ENCODE measurements at places on chromosomes 3 and 15.

DNA sequence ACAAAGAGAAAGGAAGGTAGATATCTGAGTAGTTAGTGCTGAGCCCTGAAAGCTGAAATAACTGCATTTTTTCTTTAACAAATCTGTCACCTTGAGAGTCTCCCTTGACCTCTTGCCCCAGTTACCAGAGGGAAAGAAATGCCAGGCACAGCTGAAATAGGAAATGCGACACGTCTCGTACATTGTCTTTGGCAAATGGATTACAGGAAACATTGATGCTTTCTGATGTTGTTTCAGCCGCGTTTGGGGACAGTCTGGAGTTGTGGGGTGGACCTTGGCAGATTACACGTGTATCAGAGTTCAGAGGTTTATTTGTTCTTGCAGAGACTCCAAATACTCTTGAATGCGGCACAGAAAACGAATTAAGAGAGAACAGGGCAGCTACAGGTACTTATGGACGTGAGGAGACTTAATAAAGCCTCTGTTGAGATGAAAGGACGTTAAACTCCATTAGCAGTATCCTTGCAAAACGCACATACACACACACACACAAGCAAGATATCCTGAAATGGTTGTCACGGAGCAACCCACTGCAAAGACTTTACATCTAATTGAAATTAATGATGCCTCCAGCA, 272.8 kb upstream of the RORA start:
- DNase-seq = no peak
- H3K36me3 ChIP-seq = no peaks in the 10 kb centered on the region
- no peak overlapping the region for H3K4me3 ChIP-seq

DNA sequence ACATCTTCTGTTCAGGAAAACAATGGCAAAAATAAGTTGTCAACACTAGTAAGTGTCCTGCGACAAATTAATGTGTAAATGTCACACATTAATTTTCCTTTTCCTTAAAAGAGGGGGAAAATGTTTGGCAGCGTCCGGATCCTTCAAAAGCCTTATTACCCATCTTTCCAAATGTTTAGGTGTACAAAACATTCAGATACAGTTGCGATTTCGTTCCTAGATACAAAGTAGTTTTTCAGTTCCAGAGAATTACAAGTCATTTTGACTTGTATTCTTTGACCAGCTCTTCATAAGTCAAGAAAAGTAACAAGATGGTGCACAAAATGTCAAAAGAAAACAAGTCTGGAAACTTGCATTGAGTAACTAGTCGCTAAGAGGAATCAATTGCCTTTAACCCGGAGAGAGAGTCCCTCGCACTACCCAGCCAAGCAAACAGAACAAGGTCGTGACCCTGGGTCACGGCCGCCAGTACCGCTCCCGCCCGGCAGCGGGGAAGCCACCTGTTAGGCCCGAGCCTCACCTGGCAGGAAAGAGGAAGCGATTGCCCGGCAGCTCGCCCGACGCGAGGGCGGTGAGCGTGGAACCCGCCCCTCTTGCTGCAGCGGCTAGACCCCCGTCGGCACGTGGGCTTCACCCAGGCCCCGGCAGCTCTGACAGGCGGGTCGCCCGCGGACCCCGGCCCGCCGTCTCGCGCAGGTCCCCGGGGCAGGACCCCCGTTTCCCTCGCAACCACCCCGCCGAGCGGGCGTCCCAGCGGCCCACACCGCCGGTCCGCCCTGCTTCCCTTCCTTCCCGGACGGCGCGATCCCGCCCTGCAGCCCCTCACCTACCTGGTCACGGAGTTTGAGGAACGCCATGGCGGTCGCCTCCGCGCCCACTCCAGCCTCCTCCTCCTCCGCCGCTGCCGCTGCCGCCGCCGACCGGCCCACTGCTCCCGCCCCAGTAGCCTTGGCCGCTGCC, 61.0 kb upstream of the ANKRD28 start:
- H3K27ac ChIP-seq = peak overlapping the region; percentile 86
- H3K36me3 ChIP-seq = peaks cover 9% of the 10 kb centered on the region
- H3K4me1 ChIP-seq = peaks cover 22% of the 10 kb centered on the region
- no peaks in the 10 kb centered on the region for H3K27me3 ChIP-seq
- peak overlapping the region; percentile 95 for H3K4me3 ChIP-seq

- no peak overlapping the region for H3K27ac ChIP-seq
- DNase-seq = no peak
- peaks cover 5% of the 10 kb centered on the region for H3K4me1 ChIP-seq
- H3K36me3 ChIP-seq = no peaks in the 10 kb centered on the region
Measured at GRCh38 chr3:177463863-177464262, 266.6 kb upstream of the TBL1XR1 start.

DNA sequence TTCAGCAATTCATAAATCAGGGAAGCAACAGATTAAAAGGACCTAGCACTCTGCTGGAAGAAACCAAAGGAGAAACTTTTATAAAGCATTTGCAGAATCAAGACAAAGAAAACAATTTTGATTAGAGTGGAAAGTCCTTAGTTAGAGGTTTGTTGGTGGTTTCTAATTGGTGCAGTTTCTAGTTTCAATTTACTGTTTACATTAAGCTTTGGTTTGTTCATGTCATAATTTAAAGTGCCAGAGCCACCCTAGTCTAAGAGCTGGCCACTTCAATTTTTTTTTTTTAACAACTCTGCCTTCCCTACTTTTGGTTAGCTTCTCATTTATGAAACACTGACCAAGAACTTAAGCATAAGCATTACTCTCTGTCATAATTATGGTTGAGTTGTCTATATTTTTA, 1428.2 kb upstream of the GBE1 start:
- no peaks in the 10 kb centered on the region for H3K4me1 ChIP-seq

- no peak overlapping the region for H3K4me3 ChIP-seq
- no peaks in the 10 kb centered on the region for H3K27me3 ChIP-seq
- no peaks in the 10 kb centered on the region for H3K36me3 ChIP-seq
- H3K27ac ChIP-seq = no peak overlapping the region
- H3K4me1 ChIP-seq = peaks cover 14% of the 10 kb centered on the region
Measured at GRCh38 chr3:42166662-42167300, 75.6 kb downstream of the TRAK1 start.

GRCh38 chr3:191235331-191236314, 36.6 kb downstream of the OSTN start:
- no peak for DNase-seq
- H3K4me1 ChIP-seq = no peaks in the 10 kb centered on the region
- no peak overlapping the region for H3K4me3 ChIP-seq
- no peaks in the 10 kb centered on the region for H3K27me3 ChIP-seq

DNA sequence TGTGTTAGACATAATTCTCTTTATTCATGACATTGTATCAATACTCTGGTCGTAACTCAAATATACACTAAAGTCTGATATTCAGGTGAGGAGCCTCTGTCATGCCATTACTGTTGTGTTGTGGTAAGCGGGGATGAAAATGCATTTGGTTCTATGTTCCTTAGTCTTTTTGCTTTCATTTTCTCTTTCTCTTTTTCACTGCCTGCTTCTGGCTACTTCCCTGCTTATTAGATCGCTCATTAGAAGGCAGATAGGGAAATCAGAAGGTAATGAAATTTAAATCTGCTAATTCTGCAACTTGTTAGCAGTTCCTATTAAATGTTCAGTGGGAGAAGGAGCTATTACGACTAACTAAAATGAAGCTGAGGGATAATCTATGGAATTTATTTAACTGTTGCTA, 345.0 kb downstream of the GRM7 start:
- H3K36me3 ChIP-seq = no peaks in the 10 kb centered on the region
- no peak overlapping the region for H3K27ac ChIP-seq
- DNase-seq = no peak

DNA sequence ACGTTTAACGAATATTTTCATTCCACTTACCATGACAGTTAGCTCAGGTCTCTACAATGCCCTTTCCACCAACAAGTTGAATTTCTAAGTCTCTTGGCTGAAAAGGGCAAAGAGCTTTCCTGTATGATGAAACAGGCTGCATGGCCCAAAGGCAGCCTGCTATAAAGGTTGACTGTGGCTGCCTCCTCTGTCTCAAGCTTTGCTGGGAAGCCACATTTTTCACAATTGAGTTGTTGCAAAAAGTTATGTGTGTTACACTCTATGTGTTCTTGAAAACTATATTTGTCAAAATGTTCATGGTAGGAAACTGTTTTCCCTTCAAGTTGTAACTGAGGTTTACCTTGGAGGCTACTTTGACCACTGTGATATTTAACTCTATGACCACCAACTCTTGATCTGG, 49.5 kb downstream of the DZIP1L start:
- peaks cover 18% of the 10 kb centered on the region for H3K27me3 ChIP-seq
- H3K4me3 ChIP-seq = no peak overlapping the region
- DNase-seq = no peak

DNA sequence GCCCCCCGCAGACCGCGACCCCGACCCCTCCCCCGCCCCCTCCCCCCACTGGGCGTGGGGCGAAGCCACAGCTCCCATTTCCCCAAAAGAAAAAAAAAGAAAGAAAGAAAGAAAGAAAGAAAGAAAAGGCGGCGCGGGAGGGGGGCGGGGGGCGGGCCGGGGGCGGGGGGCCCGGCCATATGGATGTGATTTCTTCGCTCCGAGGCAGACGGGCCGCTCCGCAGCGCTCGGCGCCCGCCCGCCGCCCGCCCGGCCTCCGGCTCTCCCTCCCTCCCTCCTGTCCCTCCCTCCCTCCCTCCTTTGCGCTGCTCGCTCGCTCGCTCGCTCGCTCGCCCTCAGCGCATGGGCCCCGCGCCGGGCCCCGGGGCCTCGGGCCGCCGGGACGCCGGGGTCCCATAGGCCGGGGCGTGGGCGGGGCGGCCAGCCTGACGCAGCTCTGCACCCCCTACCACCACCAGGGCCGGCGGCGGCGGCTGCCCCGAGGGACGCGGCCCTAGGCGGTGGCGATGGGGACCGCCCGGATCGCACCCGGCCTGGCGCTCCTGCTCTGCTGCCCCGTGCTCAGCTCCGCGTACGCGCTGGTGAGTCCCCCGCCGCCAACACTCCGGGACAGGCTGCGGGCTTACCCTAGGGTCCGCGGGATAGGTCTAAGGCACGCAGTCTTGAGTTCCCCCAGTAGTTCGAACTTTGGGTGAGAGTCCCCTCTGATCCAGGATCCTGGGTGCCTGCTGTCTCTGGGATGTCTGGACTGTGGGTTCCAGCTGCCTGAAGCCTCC, 5.7 kb downstream of the PTH1R start:
- no peaks in the 10 kb centered on the region for H3K36me3 ChIP-seq
- H3K27ac ChIP-seq = no peak overlapping the region
- H3K4me1 ChIP-seq = no peaks in the 10 kb centered on the region
- peaks cover 63% of the 10 kb centered on the region for H3K27me3 ChIP-seq
- H3K4me3 ChIP-seq = peak overlapping the region; percentile 58

- no peak overlapping the region for H3K4me3 ChIP-seq
- no peak for DNase-seq
- no peaks in the 10 kb centered on the region for H3K4me1 ChIP-seq
- no peak overlapping the region for H3K27ac ChIP-seq
- H3K36me3 ChIP-seq = no peaks in the 10 kb centered on the region
Measured at GRCh38 chr3:32646761-32647160, 38.2 kb upstream of the CNOT10 start.

GRCh38 chr15:91874992-91875660, 21.6 kb downstream of the SLCO3A1 start:
- DNase-seq = no peak
- H3K36me3 ChIP-seq = peaks cover 8% of the 10 kb centered on the region
- H3K4me3 ChIP-seq = no peak overlapping the region
- no peak overlapping the region for H3K27ac ChIP-seq
- H3K4me1 ChIP-seq = peaks cover 72% of the 10 kb centered on the region

DNA sequence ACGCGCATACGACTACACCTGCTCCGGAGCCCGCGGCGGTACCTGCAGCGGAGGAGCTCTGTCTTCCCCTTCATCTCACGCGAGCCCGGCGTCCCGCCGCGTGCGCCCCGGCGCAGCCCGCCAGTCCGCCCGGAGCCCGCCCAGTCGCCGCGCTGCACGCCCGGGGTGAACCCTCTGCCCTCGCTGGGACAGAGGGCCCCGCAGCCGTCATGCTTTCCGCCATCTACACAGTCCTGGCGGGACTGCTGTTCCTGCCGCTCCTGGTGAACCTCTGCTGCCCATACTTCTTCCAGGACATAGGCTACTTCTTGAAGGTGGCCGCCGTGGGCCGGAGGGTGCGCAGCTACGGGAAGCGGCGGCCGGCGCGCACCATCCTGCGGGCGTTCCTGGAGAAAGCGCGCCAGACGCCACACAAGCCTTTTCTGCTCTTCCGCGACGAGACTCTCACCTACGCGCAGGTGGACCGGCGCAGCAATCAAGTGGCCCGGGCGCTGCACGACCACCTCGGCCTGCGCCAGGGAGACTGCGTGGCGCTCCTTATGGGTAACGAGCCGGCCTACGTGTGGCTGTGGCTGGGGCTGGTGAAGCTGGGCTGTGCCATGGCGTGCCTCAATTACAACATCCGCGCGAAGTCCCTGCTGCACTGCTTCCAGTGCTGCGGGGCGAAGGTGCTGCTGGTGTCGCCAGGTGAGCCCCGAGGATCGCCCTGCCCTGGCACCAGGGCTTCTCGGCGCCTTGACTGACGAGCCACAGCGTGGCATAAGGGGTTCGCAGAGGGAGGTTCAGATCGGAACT, 420 bp downstream of the SLC27A2 start:
- peaks cover 24% of the 10 kb centered on the region for H3K4me1 ChIP-seq
- peaks cover 2% of the 10 kb centered on the region for H3K36me3 ChIP-seq
- H3K27me3 ChIP-seq = no peaks in the 10 kb centered on the region
- H3K4me3 ChIP-seq = peak overlapping the region; percentile 96

DNA sequence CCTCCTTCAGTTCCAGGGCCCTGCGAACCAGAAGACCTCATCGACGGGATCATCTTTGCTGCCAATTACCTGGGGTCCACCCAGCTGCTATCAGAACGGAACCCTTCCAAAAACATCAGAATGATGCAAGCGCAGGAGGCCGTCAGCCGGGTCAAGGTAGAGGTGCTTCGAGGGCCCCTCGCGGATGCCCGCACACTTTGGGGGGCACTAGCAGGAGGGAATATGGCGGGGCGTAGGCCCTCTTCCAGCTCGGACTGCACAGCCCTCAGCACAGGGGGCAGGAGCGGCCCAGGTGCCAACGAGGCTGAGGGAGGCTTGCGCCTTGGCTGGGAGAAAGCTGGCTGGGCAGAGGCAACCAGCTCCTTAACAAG, 176.6 kb downstream of the NSMCE3 start:
- peaks cover 12% of the 10 kb centered on the region for H3K36me3 ChIP-seq
- no peak overlapping the region for H3K4me3 ChIP-seq
- H3K27ac ChIP-seq = no peak overlapping the region
- H3K4me1 ChIP-seq = peaks cover 34% of the 10 kb centered on the region
- H3K27me3 ChIP-seq = no peaks in the 10 kb centered on the region

- H3K27ac ChIP-seq = no peak overlapping the region
- H3K36me3 ChIP-seq = no peaks in the 10 kb centered on the region
- DNase-seq = peak; percentile 16
- no peak overlapping the region for H3K4me3 ChIP-seq
- no peaks in the 10 kb centered on the region for H3K4me1 ChIP-seq
Measured at GRCh38 chr3:30042274-30042859, 564.0 kb upstream of the TGFBR2 start.

GRCh38 chr3:39141171-39141995, 12.0 kb downstream of the CSRNP1 start:
- no peak for DNase-seq
- H3K27ac ChIP-seq = peak overlapping the region; percentile 67
- H3K4me1 ChIP-seq = peaks cover 26% of the 10 kb centered on the region
- H3K4me3 ChIP-seq = peak overlapping the region; percentile 29
- peaks cover 70% of the 10 kb centered on the region for H3K36me3 ChIP-seq

GRCh38 chr3:180705619-180706018, 26.3 kb upstream of the CCDC39 start:
- no peaks in the 10 kb centered on the region for H3K4me1 ChIP-seq
- peaks cover 18% of the 10 kb centered on the region for H3K27me3 ChIP-seq
- H3K4me3 ChIP-seq = no peak overlapping the region
- no peaks in the 10 kb centered on the region for H3K36me3 ChIP-seq
- no peak for DNase-seq
- no peak overlapping the region for H3K27ac ChIP-seq

- H3K27me3 ChIP-seq = no peaks in the 10 kb centered on the region
- peaks cover 22% of the 10 kb centered on the region for H3K4me1 ChIP-seq
- DNase-seq = no peak
- no peak overlapping the region for H3K27ac ChIP-seq
Measured at GRCh38 chr15:90362936-90363212, 10.8 kb downstream of the ZNF774 start.
